Fibroblast of upper back skin (primary cell): ENCODE measurements at places on chromosomes 12 and 14.

DNA sequence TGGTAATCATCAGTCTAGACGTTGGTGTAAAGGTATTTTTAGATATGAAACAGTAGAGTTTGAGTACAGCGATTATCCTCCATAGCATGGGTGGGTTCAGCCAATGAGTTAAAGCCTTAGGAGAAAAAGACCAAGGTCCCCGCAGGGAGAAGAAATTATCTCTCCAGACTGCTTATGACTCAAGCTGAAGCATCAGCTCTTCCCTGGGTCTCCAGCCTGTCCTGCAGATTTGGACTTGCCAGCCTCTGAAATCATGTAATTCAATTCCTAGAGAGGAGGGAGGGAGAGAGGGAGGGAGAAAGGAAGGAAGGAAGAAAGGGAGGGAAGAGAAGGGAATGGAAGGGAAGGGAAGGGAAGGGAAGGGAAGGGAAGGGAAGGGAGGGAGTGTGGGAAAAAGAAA is 12.0 kb upstream of the DTX1 start:
- DNase-seq, result no peak

GRCh38 chr12:116818341-116818856 is 62.8 kb downstream of the HRK start:
- DNase-seq, result peak; percentile 12

- DNase-seq, result peak; percentile 5
Measured at GRCh38 chr12:115570069-115570777, 707.3 kb downstream of the MED13L start.

DNA sequence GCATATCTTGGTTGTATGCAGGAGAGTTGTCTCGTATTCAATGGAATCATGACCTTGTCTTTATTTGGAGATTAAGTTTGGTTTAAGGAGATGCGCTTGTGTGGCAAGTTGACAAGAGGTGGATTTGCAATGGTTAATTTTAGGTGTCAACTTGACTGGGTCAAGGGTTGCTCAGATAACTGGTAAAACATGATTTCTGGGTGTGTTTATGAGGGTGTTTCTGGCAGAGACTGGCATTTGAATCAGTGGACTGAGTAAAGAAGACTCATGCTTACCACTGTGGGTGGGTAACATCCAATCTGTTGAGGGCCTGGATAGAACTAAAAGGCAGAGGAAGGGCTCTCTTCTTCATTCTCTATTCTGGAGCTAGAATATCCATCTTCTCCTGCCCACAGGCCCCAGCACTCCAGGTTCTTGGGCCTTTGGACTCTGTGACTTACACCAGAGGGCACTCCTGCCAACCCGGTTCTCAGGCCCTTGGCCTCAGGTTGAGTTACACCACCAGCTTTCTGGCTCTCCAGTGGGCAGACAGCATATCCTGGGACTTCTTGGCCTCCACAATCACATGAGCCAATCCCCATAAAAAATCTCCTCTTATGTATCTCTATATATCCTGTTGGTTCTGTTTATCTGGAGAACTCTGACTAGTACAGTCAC is 141.5 kb upstream of the ARID2 start:
- DNase-seq, result no peak

DNA sequence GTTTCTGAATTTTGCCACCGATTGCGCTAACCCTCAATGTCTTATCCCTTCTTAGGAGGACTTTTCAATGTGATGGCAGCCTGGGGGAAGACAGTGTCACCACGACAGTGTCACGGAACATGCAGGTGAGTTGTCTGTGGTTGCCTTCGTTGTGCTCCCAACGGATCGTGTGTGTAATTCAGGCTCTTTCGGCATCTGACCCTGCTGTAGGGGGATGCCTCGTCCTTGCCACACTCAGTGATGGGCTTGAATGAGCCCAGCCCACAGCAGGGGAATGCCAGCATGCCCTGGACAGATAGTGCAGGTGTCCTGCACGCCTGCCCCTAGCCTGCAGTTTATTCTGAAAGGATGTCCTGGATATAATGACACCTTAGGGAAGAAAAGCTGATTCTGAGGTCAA is 123.8 kb upstream of the RTL1 start:
- no peak for DNase-seq
